ENCODE measurements at places on chromosomes 12 and 14. TPM values are rescaled to one million over a fixed set of nuclear protein-coding genes. Genes with fewer than 3 reads are reported as not detected.

GRCh38 chr14:94382099-94382715, 6.2 kb downstream of the SERPINA1 start:
- no peak overlapping the region for H3K4me3 ChIP-seq
- H3K36me3 ChIP-seq = no peaks in the 10 kb centered on the region
- no peaks in the 10 kb centered on the region for H3K4me1 ChIP-seq
- no peak overlapping the region for H3K27ac ChIP-seq
- no peaks in the 10 kb centered on the region for H3K27me3 ChIP-seq

DNA sequence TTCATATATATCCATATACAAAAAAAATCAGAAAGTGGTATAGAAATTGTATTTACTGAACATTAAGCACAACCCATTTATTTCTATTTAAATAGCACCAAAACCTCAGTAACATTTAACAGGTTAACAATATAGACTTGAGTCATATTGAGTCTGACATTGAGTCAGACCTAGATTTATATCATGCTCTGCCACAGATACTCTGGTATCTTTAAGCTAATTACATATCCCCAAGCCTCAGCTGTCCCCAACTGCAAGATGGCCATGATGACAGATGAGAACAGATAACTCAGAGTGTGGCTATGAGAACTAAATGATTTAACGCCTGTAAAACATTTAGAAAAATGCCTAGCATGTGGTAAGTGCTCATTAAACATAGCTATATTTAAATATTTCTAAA, 40.3 kb downstream of the IFNG start:
- H3K27ac ChIP-seq = no peak overlapping the region
- no peak for DNase-seq
- H3K36me3 ChIP-seq = no peaks in the 10 kb centered on the region
- peaks cover 3% of the 10 kb centered on the region for H3K27me3 ChIP-seq
- no peak overlapping the region for H3K4me3 ChIP-seq
- no peaks in the 10 kb centered on the region for H3K4me1 ChIP-seq

GRCh38 chr12:29883941-29884554, 100.3 kb upstream of the TMTC1 start:
- no peaks in the 10 kb centered on the region for H3K27me3 ChIP-seq
- no peak for DNase-seq
- no peak overlapping the region for H3K4me3 ChIP-seq
- H3K36me3 ChIP-seq = no peaks in the 10 kb centered on the region
- no peak overlapping the region for H3K27ac ChIP-seq

GRCh38 chr12:67057072-67057471, 212.1 kb upstream of the CAND1 start:
- no peak for DNase-seq
- H3K27ac ChIP-seq = no peak overlapping the region
- no peaks in the 10 kb centered on the region for H3K36me3 ChIP-seq
- no peak overlapping the region for H3K4me3 ChIP-seq
- no peaks in the 10 kb centered on the region for H3K4me1 ChIP-seq

DNA sequence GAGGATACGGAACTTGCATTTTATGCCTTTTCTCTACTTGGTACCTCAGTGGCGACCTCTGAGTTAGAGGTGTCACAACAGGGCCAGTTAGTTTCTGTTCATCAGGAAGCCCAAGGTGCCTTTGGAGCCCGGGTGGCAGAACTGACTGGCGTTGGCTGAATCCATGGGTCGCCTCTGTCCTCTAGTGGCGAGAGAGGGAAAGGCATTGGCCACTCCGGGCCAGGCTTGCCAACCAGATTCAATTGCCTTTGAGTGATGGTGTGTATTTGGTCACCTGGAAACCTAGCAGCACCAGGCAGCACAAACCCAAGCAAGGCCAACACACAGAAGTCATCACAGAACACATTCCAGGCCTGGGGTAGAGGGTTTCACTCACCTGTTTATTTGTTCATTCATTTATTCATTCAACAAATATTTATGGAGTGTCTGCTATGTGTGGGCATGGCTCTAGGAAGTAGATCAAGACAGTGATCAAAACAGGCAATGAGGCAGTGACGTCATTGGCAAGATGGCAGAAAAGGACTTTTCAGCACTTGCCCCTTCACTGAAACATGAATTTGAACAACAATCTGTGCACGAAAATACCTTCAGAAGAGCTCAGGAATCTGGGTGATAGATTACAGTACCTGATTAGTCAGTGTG, 40.5 kb upstream of the KCNA5 start:
- H3K4me3 ChIP-seq = no peak overlapping the region
- H3K27ac ChIP-seq = no peak overlapping the region
- no peaks in the 10 kb centered on the region for H3K27me3 ChIP-seq
- no peaks in the 10 kb centered on the region for H3K4me1 ChIP-seq
- DNase-seq = peak; percentile 69

GRCh38 chr12:65902500-65902899, 78.2 kb downstream of the HMGA2 start:
- H3K36me3 ChIP-seq = no peaks in the 10 kb centered on the region
- no peak overlapping the region for H3K4me3 ChIP-seq
- DNase-seq = no peak
- no peaks in the 10 kb centered on the region for H3K27me3 ChIP-seq

GRCh38 chr14:90295870-90296516, 35.7 kb downstream of the NRDE2 start:
- H3K4me3 ChIP-seq = no peak overlapping the region
- H3K36me3 ChIP-seq = no peaks in the 10 kb centered on the region
- no peak overlapping the region for H3K27ac ChIP-seq

DNA sequence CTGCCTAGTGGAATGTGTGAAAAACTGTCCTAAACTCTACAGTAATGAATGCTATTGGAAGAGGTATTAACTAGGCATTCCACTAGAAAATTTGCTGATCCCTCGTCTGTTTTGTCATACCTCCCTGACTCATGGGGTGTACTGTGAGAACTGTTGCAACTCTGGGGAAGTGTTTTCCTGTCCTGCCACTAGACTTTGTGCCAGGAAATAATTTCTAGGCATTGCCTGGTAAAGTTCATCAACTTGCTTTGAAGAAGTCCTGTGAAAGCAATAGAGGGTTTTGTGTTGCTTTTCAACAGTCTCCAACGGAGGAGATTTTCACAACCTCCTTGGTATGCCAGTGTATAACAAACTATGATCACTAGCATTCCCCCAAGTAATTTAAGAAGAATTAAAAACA, 139.9 kb downstream of the AKAP6 start:
- H3K4me3 ChIP-seq = no peak overlapping the region
- no peaks in the 10 kb centered on the region for H3K27me3 ChIP-seq
- no peaks in the 10 kb centered on the region for H3K36me3 ChIP-seq
- no peak for DNase-seq
- H3K4me1 ChIP-seq = no peaks in the 10 kb centered on the region

DNA sequence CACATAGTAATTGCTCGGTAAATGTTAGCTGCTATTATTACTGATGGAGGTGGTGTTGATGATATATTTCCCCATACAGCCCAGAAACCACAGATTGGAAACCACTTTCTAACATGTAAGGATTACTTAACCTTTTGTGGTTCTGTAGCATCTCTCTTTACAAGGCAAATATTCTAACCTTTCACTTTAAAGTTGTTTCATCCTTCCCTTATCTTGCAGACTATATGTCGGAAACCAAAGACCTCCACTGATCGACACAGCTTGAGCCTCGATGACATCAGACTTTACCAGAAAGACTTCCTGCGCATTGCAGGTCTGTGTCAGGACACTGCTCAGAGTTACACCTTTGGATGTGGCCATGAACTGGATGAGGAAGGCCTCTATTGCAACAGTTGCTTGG, 75.8 kb downstream of the FRMD6 start:
- no peaks in the 10 kb centered on the region for H3K27me3 ChIP-seq
- DNase-seq = no peak
- H3K4me3 ChIP-seq = no peak overlapping the region

DNA sequence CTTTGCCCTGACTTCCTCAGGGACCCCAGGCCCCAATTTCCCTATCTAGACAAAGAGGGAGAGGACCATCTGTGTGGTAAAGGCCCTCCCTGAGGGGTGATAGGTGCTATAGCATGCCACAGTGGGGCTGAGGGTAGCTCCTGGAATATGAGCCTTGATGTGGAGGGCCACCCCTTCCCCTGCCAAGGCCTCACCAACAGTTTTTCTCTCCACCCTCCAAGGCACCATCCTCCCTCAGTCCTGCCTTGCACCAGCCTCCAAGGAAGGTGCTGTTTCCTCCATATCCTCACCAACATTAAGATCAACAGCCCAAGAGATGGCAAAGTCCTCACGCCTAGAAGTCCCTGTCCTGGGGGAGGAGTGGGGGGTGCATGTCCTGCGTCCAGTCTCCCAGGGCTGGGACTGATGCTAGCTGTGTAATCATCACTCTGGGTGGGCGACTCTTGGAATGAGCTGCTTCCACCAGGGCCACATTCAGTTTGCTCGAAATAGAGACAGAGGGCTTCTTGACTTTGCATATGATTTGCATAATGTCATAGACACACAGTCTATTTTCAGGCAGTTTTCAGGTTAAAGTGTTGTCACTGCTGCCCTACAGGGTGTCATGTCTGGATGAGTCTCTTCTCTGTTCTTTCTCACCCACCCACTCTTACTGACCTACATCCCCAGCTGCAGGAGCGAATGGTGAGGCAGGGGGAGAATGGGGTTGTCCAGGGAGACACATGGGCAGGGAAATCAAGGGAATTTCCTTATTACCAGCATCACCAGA, 17.4 kb downstream of the ACVRL1 start:
- H3K4me3 ChIP-seq = no peak overlapping the region

PIANP gene
- 0.13 TPM for total RNA-seq

GZMB gene
- 1.2 TPM for total RNA-seq

B4GALNT1 gene
- 48.6 TPM for total RNA-seq

KRT1 gene
- total RNA-seq = not detected

LALBA gene
- total RNA-seq = not detected
